DMS153 (cell line): ENCODE measurements at places on chromosomes 2 and 18.

DNA sequence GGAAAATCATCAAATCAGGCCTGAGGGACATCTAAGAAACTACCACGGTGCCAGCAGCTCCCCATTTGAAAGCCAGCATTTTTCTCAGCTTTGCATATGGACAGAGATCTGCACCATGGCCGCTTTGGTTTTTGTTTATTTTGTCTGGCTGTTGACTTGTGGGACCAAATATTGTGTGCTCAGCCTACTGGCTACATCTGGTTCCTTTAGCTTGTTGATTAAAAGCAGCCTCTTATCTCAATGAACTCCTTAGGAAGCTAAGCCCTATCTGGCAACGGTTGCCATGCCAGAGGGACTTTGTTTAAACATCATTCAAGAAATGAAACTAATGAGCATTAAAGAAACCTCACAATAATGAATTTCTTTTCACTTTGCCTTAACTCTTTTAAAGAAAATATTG lies 32.4 kb upstream of the CCDC150 start:
- peak; percentile 73 for DNase-seq

DNA sequence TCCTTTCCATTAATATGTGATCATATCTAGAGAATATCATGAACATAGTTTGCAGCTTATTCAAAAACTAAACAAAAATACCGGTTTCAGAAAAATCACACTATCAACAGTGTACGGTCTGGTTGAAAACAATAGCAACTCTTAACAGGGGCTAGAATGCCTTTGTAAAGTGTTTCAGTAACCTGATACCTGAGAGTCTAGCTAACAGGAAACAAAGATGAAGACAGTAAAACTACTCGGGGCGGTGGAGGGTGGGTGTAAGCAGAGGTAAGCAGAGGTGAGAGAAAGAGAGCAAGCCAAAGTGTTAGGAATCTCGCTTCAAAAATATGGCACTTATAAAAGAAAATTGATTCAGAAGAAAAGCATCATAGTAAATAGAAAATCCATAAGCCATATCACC lies 109.0 kb upstream of the RGPD4 start:
- peak; percentile 66 for DNase-seq

DNA sequence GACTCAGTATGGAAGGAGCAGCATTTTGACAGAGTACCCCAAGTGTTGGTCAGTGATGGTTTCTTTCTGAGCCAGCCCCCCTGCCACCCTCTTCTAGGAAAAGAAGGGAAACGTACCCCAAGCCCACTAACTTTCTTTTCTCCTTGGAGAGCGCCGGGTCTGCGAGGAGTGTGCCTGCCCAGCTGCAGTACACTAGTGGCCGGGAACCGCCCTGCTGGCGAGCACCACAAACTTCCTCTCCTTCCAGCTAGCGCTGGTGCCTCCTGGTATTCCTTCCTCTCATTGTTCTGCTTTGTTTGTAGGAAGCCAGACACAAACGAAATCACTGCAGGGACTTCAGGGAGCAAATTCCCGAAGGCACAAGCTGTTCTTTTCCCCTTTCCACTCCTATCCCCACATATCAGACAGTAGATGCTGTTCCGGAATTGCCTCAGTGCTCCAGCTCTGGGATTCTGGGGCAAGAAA lies 1.8 kb downstream of the CCDC85A start:
- no peak for DNase-seq

DNA sequence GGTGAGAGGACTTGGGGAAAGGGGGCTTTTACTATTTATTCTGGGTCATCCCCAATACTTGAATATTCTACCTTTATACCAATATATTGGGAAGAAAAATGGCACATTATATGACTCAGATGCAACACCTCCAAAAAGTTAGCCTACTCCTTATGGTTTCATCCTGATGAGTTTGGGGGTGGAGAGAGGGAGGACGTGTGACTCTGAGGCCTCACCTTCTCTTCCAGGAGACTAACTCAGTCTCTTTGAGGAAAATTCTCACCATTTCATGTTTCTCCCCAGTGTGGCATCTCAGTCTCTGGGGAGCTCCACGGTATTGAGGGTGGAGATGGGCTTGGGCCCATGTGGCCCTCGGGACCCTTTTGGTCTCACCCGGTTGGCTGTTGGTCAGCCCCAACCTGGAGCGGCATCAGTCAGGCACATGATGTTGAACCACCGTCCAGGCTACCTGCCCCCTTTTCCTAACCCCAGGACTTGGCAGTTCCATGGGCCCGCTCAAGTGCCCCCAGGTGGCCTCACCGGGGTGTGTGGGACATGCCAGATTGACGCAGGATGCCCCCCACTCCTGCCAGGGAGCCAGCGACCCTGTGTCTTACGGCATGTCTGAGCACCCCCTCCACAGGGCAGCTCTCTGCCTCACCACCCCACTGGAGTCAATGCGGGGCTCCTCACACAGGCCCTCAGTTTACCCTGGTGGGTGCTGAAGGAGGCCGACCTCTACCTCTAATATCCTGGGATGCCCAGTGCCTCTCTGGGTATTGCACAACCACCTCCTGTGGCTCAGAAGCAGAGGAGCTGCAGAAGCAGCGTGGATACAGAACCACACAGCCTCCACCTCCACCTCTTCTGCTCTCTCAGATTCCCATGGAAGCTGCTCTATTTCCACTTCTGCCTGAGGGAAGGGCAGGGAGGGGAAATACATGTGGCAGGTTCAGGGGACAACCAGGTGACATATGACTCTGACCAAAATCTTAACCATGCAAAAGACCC lies 297.4 kb downstream of the EIPR1 start:
- DNase-seq = no peak

DNA sequence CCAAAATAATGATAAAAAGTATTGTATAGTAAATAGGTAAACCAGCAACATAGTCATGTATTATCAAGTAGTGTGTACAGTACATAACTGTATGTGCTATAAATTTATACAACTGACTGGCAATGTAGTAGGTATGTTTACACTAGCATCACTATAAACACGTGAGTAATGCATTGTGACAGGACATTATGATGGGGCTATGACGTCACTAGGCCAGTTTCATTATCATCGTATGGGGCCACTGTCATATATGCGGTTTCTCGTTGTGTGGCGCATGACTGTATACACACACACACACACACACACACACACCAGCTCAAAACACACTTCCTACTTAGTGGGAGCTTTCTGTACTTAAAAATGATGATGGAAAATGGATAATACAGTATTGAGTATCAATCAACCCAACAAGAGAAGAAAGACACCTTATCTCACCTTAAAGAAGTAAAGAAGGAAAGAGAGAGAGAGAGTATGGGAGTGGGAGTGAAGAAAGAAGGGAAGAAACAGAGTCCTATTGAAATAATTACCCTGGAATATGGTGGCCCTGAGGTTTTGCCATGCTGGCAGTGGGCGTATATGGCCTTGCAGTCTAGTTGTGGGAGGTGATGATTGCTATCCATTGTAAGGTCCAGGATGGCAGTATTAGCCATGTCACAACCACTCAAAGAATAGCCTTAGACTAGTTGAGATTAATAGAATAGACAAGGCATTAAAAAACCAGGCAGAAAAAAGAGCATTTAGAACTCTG lies 186.4 kb upstream of the ZNF521 start:
- DNase-seq = no peak
